ENCODE measurements at places on chromosomes 12 and 14.

DNA sequence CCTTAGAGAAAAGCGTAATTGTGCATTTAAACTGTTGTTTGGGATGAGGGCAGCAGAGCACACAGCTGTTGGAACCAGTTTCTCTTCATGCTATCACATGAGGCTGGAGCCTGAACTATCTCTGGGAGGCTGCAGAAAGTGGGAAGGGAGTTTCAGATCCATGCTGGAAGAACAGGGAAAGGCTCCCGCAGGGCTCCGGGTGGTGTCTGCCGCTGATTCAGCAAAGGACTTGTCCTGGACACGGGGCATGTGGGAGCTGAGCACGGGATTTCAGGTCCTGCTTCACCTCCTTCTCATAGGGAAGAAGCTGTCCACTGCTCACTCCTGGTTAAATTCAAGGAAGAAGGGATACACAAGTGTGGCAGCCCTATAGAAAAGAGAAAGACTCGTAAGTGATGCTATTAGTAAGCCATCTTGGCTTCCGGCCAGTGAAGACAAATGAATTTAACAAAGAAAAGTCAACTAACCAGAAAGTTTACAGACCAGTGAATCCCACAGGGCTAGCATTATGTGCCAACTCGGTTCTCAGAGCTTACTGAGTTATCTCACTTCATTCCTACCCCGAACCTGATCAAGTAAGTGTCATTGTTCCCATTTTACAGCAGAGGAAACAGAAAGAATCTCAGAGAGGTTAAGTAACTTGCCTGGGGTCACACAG, 6.7 kb upstream of the FZD10 start:
- no peak for DNase-seq

GRCh38 chr14:26841920-26842741, 244.3 kb upstream of the NOVA1 start:
- no peak for DNase-seq

DNA sequence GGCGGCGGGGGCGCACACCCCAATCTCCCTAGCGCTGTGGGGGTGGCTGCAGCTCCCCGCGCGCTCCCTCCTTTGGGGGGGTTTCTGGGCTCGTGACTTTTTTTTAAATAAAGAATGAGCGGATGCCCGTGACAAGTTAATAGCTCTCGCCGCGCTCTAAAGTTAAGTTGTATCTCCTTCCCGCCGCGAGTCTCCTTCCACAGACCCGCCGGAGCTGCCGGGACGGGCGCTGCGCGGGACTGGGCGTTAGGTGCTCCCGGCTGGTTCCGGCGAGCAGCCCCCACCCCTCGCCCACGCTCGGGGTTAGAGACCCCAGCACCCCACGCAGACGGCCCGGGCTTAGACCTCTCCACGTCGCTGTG, 82.6 kb upstream of the HMGA2 start:
- DNase-seq, result peak; percentile 52

DNA sequence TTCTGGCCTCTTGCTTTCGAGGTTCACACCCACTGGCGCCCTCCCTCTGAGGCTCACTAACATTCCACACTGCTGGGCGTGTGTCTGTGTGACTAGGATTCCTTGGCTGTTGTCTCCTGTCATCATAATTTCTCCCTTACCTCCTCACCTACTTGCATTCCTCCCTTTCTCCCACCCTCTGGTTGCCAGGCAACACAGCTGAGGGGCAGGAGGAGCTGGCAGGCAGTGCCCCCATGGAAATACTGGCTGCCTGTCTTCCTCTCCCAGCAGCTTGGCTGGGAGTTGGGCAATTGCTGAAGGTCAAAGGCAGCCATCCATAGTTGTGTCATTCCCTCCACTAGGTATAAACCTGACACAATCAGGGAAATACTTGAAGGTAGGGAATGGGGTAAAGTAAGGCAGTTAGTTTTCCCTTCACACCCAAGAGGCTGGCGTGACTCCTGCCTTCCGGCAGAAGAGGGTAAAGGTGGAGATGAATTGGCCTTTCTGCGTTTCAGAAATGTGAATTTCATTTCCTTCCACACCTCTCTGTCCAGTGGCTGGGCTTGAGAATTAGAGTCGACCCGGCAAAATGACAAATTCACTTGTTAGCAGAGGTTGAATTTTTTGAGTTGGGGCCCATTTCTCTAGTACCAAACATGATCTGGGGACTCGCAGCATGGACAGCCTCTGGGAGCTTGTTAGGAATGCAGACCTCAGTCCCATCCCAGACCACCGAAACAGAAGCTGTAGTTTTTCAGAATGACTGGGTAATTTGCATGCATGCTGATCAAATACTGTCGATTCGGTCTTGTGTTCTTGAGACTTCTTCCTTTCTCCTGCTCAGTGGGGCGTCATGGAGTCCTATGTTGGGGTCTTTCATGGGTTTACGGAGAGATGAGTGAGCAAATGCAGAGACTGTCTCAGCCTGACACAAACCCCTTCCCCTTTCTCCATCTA, 24.3 kb upstream of the EMP1 start:
- peak; percentile 67 for DNase-seq
